ENCODE measurements at places on chromosomes 3 and 15.

DNA sequence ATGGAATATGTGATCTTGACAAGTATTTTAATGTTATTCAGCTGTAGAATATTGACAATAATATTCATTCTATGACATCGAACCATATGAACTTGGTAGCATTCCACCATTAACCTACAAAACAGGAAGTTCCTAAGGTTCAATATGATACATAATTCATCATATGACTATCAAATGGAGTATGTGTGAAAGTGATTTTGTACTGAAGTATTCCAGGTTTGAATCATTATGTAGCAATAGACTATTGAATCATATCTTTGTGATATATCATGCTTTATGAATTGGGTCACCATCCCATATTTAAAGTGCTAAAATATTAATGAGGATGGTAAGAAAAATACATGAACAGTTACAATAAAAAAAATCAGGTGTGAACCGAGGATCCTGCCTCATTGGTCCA lies 95.1 kb downstream of the TP63 start:
- DNase-seq, result no peak

- DNase-seq, result no peak
These were observed 78.4 kb upstream of the LIMD1 start for GRCh38 chr3:45515999-45516725.

DNA sequence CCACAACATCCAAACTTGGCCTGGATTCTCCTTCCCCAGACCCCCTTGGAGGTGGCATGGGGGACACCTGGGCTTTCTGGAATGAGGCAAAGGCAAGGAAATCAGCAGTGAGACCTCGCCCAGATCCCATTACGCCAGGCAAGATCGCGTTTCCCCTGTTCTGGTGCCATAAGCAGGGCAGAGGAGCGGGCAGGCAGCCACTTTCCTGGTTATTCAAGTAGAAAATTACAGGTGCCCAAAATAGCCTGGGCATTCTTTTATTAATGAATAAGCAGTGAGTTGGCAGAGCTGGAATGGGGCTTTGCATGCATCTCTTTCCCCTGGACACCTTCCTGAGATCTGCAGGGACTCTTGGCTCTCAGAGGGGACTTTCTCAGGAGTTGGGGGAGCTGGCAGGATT lies 31.5 kb upstream of the FAM107A start:
- DNase-seq, result no peak

DNA sequence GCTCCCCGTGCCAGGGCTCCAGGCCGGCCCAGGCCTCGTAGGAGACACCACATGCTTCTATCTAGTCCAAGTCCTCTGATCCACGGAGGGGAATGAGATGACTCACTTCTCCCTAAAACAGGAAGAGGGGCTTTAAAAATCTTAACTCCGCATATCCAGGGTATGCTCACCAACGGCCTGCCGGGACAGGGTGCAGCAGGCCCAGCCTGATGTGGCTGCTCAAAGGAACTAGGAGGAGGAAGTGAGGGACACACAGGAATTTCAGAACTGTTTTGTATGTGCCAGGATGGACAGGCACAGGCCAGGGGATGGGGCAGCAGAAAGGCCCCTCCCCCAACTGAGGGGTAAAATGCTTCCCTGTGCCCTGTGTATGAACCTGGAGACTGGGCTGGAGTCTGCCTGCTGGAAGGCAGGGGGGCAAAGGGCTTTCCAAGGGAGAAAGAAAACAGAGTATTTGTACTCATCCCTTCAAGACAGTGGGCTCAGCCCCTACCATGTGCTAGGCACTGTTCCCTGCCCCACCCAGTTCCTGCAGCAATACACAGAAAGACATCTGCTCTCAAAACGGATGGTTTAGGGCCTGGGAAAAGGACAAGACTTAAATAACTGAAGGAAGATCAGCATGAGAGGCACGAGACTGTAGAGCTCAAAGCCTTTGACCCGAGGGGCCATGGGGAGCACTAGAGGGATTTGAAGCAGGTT lies 22.1 kb downstream of the CHDH start:
- DNase-seq, result no peak

GRCh38 chr15:38944536-38944935 lies 379.9 kb upstream of the RASGRP1 start:
- no peak for DNase-seq

Measured in activated naive CD4-positive, alpha-beta T cell (primary cell).